NCI-H226 (cell line): ENCODE measurements at places on chromosomes 11 and 22.

DNA sequence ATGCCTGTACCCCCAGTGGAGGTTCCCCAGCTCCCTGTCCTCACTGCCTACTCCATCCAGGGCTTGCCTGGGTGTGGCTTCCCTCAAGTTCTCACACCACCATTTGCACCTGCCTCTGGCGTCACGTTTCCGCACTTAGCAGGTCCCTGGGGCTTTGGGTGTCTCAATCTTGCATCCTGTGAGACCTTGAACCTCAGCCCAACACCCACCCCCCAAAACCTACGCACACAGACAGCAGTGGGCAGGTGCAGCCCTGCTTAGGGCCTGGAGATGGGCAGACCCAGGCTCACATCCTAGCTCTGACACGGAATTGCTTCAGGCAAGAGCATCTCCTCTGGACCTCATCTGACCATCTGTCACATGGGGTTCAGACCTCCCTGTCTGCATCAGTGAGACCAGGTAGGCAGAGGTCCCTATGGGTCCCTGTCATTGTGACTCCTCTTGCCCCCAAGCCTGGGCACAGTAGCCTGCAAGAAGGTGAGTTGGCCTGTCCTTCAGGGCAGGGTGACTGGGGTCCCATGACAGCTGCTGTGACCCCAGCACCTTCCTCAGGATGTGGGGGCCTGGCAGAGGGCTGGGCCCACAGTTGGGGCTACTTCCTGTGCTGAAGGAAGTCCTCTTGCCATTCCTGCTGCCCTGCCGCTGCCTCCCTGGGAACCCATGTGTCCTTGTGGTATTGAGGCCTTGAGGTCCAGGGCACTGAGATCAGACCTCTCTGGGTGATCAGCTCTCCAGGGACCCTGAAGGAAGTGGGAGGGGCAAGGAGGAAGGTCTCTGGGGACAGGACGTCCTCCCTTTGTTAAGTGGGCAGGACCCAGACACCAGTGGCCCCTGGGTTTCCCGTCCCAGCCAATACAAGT, 2.0 kb downstream of the SIPA1 start:
- no peak for DNase-seq

DNA sequence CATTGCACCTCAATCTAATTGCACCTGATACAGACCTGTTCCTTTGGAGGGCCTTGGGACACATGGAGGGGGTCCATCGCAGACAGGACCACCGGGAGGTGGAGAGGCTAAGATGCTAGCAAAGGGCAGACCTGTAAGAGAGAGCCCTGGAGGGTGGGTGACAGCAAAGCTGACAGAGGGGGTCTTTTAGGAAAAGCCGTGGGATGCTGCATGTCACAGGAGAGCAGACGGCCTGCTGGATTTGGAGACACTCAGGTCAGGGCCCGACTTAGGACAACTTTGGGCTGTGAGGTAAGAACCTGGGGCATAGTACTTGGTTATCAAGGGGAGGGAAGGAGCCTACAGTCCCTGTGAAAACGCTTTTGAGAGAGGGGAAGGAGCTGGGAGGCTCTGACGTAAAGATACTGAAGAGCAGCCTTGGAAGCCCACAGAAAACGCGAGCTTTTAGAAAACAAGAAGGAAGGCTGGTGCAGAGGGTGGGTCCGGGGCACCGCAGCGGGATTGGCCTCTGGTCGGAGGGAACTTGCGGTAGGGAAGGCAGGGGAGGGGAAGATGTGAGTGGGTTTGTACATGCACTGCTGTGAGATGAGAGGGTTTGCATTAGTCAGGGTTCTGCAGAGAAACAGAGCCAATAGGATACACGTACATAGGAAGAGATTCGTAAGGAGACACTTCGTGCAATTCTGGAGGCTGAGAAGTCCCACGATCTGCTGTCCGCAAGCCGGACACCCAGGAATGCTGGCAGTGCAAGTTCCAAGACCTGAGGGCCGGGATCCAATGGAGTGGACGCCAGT, 868.5 kb downstream of the TBC1D22A start:
- no peak for DNase-seq

DNA sequence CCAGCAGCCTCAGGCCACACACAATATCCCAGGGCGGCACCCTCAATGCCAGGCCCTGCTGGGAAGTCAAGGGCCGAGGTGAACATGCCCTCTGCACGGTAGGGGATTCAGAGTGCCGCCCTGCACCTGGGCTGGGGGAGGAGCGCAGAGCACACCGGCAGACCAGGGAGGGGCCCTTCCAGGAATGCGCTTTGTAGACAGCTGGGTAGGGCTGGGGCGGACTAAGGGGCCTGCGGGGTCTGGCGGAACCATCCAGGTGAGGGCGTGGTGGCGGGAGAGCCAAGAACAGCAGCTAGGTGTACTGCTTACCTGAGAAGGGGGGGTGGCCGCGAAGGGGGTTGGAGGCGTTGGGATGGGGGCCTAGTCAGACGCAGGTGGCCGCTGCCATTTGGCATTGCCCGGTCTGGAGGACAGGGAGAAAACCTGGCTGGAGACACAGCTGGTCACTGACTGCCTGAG, 26.0 kb downstream of the DUSP8 start:
- no peak for DNase-seq

GRCh38 chr11:131591051-131591461, 220.6 kb downstream of the NTM start:
- no peak for DNase-seq

- DNase-seq, result no peak
Observed at GRCh38 chr11:96393753-96394348, 4.0 kb downstream of the JRKL start.

- no peak for DNase-seq
Observed at GRCh38 chr11:72613977-72614376, 60.2 kb downstream of the PDE2A start.

- DNase-seq, result no peak
Observed at GRCh38 chr11:15495462-15495861, 380.7 kb downstream of the INSC start.

- DNase-seq, result no peak
Observed at GRCh38 chr22:32868946-32869345, 67.4 kb downstream of the TIMP3 start.

GRCh38 chr11:112776834-112777233, 184.4 kb upstream of the NCAM1 start:
- no peak for DNase-seq

GRCh38 chr11:69830086-69830485, 10.9 kb upstream of the FGF3 start:
- DNase-seq, result no peak

- peak; percentile 94 for DNase-seq
Observed at GRCh38 chr11:62539238-62539925, 7.2 kb downstream of the AHNAK start.

- no peak for DNase-seq
Observed at GRCh38 chr22:48961705-48962104, 866.0 kb downstream of the BRD1 start.

DNA sequence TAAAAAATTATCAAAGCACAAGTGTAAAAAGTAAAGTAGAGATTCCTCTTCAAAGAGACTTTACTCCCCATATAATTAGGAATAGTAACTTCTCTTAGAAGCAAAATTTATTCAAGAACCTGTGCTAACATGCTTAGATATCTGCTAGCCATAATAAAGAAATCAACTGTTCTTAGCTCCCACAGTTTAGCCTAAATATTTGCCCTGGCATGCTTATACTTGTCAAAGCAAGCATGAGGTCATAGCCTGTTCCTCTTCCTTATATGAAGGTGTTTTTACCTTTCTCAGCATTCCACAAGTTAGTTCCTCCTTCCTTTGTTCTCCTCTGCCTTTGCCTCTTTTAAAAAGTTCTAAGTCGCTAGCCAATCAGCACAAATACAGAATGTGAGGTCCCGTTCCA, 30.3 kb downstream of the RIC3 start:
- no peak for DNase-seq

DNA sequence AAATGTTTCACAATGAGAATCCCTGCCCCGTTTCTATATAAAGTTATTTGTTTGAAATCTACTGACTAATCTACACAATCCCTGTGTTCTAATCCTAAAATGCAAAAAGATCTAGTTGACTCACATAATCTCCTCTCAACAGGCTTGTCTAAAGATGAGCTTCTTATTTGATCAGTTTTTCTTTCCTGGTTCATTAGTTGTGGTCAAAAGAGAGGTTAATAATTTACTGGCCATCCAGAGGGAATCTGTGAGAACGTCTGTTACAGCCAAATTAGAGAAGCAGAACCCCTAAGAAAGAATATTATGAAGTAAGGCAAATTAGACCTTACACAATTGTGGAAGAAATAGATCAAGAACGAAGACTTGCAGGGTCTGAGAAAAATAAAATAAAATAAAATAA, 173.7 kb upstream of the ANO3 start:
- no peak for DNase-seq

DNA sequence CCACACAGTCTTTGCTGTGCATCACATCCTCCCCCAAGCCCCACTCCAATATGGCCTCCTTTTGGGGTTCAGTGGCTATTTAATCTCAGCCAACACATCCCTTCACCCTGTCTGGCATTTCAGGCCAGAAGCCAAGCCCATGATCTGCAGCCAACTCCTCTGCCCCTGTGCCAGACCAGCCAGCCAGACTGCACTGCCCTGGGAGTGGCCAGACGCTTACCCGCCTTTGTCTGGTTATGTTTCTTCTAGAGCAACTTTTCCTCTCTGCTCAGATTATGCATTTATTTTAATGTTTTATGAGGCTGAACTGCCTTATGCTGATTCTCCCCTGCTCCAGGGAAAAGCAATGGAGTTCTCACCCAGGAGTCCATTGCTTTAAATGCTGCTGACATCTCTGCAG, 206.7 kb upstream of the TBCEL start:
- DNase-seq, result no peak

GRCh38 chr11:113193946-113194345, 120.4 kb upstream of the TTC12 start:
- no peak for DNase-seq

DNA sequence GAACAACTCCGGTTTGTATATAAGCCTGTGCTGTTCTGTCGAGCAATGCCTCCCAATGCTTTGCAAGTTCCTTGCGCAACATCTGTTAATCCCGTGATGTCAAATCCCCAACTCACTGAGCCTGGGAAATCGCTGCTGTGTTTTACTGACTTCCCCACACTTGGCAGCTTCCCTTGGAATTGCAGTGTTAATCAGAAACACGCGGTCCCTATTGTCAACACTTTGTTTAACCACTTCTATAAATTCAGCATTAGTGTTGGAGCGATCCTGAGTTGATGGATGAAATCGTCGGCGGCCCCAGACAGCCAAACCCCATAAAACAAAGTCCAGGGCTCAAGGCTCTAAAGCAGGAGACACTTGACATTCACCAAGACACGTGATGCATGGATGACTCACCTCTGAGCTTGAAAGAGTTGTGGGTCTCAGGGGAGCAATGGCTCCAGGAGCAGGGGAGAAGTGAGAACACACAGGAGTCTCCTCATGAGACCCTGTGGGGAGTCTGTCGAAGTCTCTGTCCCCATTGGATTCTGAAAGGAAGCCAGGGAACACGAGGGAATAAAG, 555.3 kb downstream of the MIAT start:
- peak; percentile 63 for DNase-seq

DNA sequence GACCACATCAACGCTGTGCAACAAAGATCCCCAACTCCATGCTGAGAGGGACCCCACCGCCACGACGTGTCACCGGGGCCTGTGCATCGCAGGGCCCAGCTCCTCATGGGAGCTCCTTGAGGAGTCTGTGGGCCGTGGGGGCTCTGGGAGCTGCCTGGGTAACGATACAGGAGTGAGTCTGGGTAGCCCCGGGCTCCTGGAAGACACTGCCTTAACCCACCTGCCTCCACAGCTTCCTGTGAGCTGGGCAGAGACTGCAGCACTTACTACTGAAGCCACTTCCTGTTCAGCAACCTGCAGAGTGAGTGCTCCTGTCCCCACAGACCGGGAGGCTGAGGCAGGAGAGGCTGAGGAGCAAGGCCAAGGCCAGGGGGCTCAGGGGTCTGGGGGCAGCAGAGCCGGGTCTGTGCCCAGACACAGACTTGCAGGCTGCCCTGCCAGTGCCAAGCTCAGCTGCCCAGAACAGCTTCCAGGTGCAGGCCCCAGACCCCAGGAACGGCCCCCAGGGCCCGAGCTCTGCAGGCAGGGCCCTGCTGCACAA, 226.7 kb downstream of the BRD1 start:
- DNase-seq, result no peak

GRCh38 chr11:16612566-16613261, 125.7 kb upstream of the C11orf58 start:
- DNase-seq, result no peak
